ENCODE measurements at places on chromosomes 5 and 9.

DNA sequence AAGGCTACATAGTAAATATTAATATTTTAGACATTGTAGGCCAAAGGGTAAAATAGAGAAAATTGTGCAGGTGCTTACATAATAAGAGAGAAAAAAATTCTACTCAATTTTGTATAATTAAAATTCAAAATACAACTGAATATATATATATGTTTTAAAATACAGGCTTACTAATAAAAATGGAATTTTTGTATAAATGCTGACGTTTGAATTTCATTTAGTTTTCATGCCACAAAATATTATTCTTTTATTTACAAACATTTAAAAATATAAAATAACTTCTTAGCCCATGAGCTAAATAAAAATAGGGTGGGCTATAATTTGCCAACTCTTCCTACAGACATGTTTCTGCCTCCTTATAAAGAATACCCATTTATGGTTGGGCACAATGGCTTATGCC, 328.6 kb downstream of the TRPM3 start:
- DNase-seq = no peak

DNA sequence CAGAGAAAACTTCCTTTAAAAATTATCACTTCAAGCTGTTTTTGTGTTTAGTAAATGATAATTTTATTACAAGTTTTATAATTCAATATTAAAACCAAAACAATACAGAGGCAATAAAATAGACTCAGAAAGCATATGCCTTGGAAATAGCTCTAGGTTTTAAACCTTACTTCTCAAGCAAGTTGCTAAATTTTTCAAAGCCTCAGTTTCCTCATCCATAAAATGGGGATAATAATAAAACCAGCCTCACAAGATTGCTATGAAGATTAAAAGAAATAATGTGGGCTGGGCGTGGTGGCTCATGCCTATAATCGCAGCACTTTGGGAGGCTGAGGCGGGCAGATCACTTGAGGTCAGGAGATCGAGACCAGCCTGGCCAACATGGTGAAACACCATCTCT, 62.8 kb downstream of the TTLL11 start:
- no peak for DNase-seq

DNA sequence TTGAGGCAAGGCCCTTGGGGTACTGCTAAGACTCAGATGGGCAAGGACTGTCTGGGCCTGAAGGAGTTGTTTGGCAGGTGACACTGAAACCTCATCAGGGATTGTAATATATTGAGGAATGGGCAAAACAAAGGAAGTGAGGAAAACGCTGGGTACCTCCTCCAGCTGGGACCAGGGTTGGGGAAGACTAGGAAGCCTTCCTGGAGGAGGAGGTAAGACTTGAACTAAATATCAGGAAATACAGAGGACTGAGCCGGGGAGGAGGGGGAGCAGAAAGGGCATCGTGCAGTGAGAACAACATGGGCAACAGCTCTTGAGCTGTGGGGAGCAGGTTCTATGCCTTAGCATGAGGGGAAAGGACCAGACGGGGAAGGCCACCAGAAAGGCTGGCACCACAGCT, 144.0 kb downstream of the GABBR2 start:
- no peak for DNase-seq

- no peak for DNase-seq
Measured at GRCh38 chr5:4780633-4781032, 359.5 kb upstream of the ADAMTS16 start.

- no peak for DNase-seq
Measured at GRCh38 chr5:61850696-61851095, 455.3 kb upstream of the KIF2A start.

- DNase-seq = peak; percentile 15
Measured at GRCh38 chr9:131837316-131837715, 97.4 kb upstream of the RAPGEF1 start.

DNA sequence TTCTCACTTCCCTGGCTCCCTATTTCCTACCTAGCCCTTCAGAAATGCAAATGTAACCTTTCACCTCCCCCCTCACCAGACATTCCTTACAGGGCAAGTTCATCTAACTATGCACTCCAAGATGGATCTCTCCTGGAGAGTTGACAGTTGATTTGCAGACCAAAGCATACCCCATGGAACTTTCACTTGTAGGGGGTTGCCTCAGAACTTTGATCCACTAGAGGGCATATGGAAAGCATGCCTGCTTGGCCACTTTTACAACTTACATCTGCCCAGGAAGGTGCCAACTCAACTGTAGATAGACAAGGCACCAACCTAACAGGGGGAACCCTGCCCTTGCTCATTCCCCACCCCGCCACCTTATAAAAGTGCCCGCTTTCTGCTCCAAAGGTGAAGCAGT, 187.8 kb downstream of the NXNL2 start:
- DNase-seq = no peak

- DNase-seq = no peak
Measured at GRCh38 chr5:61999371-61999770, 306.6 kb upstream of the KIF2A start.

DNA sequence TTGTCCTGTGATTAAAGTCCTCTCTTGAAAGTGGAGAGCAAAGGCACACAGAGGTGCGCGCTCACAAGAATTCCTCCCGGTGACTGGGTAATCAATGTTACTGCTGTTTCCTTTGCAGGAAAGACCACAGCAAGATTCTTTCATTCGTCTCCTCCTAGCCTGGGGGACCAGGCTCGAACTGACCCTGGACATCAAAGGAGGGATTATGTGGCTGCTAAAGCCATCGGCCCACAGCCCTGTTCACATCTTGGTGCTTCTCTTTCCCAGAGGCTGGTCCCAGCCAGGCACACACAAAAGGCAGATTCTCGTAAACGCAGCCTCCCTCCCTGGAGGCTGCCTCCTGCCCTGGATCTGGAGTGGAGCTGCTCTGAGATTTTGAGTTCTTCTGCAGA, 230.9 kb downstream of the FANCC start:
- DNase-seq = no peak

DNA sequence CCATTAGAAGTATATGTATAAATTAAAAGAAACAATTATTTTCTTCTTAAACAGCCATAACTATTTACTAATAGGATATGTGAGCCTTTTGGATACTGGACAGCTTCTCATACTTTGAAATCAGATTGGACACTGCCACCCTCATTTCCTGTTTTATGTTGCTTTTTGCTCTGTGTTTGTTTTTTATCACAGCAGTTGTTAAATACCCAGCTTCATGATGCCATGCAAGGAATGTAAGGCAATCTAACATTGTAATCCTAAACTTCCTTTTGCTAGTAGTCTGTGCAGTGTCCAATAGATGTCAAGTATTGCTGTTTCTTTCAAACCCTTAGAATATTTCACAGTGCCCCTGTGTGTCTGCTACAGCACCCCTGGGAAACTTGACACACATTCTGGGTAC, 56.2 kb downstream of the CNTLN start:
- DNase-seq = no peak

- DNase-seq = no peak
Measured at GRCh38 chr5:113091622-113092021, 115.0 kb downstream of the DCP2 start.

- DNase-seq = no peak
Measured at GRCh38 chr9:98020476-98021145, 35.9 kb upstream of the NANS start.

GRCh38 chr5:139150367-139150999, 47.7 kb downstream of the SIL1 start:
- DNase-seq = no peak

- peak; percentile 71 for DNase-seq
Measured at GRCh38 chr9:134365791-134366222, 39.6 kb downstream of the RXRA start.

- DNase-seq = no peak
Measured at GRCh38 chr5:23893561-23893960, 386.2 kb downstream of the PRDM9 start.

- DNase-seq = no peak
Measured at GRCh38 chr5:135236908-135237747, 161.9 kb downstream of the MACROH2A1 start.

All from NCI-H1436 (cell line).